ENCODE measurements at places on chromosomes 16 and 17.
A peak's percentile ranks its signal among the peaks of the same experiment; 100 is the strongest.

DNA sequence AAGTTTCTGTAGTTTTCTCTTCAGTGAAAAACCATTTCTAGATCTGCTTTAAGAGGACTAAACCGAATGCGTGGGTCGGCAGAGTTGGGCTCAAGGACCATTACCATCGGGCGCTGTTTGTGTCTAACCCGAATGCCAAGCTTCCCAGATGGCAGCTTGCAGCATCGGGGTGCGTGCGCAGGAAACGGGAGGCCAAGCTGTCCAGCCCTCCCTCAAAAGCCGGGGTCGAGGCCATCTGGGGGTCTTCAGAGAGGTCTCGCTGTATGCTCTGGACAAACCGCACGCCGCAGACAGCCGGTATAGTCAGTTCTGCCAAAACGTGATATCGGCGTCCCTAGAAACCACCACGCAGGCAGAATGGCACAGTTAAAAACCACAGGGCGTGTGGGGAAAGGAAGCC, 178.8 kb downstream of the BANP start:
- no peak for DNase-seq

DNA sequence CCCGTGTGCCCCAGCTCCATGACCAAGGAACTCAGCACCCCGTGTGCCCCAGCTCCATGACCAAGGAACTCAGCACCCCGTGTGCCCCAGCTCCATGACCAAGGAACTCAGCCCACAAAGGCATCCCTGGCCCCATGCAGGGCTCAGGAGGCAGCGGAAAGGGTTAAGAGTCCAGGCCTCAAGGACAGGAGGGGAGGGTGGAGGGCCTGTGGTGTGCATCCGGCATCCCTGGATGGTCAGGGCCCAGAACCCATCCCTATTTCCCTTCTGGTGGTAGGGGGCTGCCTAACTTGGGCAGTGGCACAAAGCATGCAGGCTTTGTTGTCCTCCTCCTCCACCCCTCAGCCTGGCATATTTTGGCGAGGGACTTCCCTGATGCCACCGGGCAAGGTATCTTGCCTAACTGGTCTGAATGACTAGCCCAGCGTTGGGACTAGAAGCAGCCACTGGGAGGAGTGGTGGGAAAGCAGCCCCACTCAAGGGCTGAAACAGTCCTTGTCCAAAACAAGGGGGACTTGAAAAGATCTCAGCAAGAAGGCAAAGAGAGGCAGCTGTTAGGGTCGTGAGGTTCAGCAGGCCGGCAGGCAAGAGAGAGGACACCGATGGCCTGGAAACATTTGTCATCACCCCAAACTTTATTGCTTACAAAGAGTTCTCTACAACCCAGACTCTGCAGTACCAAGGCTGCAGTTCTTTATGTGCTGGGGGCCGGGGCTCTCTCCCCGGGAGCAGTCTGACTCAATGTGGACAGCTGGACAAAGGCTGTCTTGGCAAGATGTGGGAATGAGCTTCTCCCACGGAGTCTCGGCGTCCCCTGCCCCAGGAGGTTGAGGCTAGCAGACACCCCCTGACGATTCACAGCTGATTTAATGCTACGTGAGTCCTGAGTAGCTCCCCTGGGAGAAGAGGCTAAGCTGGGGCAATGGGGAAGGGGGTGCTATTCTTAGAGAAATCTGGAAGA, 902 bp upstream of the SPATA32 start:
- DNase-seq = no peak

DNA sequence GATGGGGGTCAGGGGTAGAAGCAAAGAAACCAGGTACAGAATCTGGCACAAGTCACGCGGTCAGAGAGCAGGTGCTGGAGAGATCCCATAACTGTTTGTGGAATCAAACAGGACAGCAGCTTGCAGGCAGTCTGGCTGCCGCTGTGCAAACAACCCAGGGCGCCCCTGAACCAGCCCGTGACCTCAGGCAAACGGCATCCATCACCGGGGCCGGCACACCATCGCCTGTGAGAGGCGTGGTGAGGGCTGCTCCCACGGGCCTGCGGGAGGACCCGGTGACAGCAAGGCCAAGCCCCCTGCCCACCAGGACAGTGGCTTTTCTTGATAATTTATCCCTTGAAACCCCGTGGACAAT, 47.9 kb downstream of the CBFA2T3 start:
- DNase-seq = peak; percentile 71

- DNase-seq = no peak
Measured at GRCh38 chr16:69501956-69502745, 63.6 kb upstream of the NFAT5 start.

GRCh38 chr17:13051915-13052314, 34.1 kb upstream of the ELAC2 start:
- no peak for DNase-seq

DNA sequence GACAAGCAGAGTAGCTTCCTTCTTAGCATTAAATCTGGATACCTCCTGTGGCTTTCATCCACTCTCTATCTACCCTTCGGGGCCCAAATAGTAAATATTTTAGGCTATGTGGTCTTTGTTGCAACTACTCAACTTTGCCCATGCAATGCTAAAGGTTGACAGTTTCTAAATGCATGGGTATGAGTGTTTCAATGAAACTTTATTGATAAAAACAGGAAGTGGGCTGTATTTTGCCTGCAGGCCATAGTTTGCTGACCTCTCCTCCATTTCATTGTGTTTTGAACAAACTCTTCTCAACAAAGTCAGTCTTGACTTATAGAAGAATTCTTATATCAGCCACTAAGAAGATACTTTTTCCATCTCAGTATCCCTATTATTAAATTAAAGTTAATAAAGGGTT, 34.1 kb downstream of the ACSM2A start:
- DNase-seq = no peak

- no peak for DNase-seq
Measured at GRCh38 chr17:72151565-72152386, 31.0 kb downstream of the SOX9 start.

Measured in NCI-H2081 (cell line).